ENCODE measurements at places on chromosomes 4 and X.

GRCh38 chr4:166092797-166093290, 219.8 kb downstream of the TLL1 start:
- H3K4me1 ChIP-seq = no peaks in the 10 kb centered on the region
- no peaks in the 10 kb centered on the region for H3K36me3 ChIP-seq
- H3K27me3 ChIP-seq = peaks cover 2% of the 10 kb centered on the region
- H3K27ac ChIP-seq = no peak overlapping the region
- no peak for DNase-seq

GRCh38 chr4:41280010-41280409, 23.3 kb downstream of the UCHL1 start:
- H3K4me1 ChIP-seq = no peaks in the 10 kb centered on the region
- no peak overlapping the region for H3K27ac ChIP-seq
- no peak overlapping the region for H3K4me3 ChIP-seq
- H3K27me3 ChIP-seq = peaks cover 8% of the 10 kb centered on the region
- no peak for DNase-seq
- no peaks in the 10 kb centered on the region for H3K36me3 ChIP-seq

GRCh38 chr4:53497487-53498244, 93.6 kb downstream of the LNX1 start:
- DNase-seq = no peak
- H3K27me3 ChIP-seq = peaks cover 4% of the 10 kb centered on the region
- no peaks in the 10 kb centered on the region for H3K36me3 ChIP-seq
- no peak overlapping the region for H3K27ac ChIP-seq

DNA sequence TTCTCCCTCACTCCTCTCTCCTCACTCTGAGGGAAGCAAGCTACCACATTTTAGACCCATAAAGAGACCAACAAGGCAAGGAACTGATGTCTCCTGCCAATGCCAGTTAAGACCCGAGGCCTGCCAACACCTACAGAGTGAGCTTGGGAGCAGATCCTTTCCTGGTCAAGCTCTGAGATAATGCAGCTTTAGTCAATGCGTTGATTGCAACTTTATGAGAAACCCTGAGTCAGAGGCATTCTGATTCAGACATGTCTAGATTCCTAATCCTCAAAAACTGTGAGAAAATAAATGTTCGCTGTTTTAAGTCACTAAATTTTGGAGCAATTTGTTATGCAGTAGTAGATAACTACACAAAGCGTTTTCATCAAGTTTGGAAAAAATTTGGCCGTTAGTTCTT, 115.5 kb downstream of the JADE1 start:
- no peaks in the 10 kb centered on the region for H3K27me3 ChIP-seq
- DNase-seq = no peak
- H3K4me3 ChIP-seq = no peak overlapping the region
- H3K4me1 ChIP-seq = peaks cover 8% of the 10 kb centered on the region
- H3K27ac ChIP-seq = no peak overlapping the region

DNA sequence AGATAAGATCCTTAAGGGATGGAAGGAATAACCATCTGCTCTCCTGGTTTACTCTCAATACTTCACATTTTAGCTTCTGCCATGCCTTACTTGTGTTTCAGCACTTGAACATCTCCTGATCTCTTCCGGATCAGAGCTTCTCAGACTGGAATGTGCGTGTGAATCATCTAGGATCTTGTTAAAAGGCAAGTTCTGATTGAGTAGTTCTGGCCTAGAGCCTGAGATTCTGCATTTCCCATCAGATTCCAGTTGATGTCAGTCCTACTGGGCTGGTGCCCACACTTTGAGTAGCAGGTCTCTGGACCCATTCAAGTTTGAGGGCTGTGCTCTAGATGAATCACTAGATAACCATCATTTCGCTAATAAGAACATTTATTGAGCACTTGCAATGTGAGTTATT, 20.0 kb downstream of the NDP start:
- H3K27me3 ChIP-seq = peaks cover 2% of the 10 kb centered on the region
- no peaks in the 10 kb centered on the region for H3K36me3 ChIP-seq
- no peak for DNase-seq

- no peak overlapping the region for H3K4me3 ChIP-seq
- DNase-seq = no peak
- no peaks in the 10 kb centered on the region for H3K36me3 ChIP-seq
- no peak overlapping the region for H3K27ac ChIP-seq
- no peaks in the 10 kb centered on the region for H3K27me3 ChIP-seq
Observed at GRCh38 chr4:3255611-3256186, 6.7 kb downstream of the MSANTD1 start.

DNA sequence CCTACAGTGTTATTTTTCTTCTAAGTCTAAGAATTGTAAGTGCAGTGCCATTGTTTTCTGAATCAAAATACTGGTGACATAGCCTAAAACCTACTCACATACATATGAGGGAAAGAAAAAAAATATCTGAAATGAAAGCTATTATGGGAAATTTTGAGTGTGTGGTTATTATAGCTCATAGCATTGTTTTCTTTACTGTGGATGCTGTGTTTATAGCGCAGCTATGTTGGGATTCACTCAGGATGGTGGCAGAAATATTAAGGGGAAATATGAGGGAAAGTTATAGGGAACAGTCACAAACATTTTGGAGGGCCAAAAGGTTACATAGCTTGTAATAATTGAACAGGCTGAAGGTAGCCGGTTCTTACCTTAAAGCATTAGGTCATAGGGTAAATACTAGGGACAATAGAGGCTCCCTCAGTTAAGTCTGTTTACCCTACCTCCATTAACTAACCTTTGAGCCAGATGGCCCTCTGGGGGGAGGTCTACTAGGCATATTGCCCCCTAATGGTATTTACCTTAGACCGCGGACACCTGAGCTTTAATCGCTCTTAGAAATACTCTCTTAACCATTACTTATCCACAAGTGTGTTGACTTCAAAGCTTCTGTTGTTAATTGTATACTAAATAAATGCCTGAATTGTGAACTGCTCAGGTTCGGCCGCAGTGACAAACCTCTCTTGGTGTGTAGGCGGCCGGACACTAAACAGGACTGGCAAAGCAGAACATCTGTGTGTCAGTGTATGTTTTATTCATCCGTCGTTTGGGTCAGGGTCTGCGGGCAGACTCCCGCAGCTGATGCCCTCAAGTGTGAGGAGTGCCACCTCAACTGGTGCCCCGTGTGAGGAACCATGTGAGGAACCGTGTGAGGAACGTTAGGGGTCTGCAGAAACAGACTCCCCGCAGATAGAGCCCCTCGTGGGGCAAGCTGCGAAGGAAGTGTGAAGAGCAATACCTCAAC, 21.3 kb upstream of the SULT1B1 start:
- peaks cover 2% of the 10 kb centered on the region for H3K36me3 ChIP-seq
- no peak overlapping the region for H3K27ac ChIP-seq
- H3K4me1 ChIP-seq = no peaks in the 10 kb centered on the region
- DNase-seq = no peak
- H3K4me3 ChIP-seq = no peak overlapping the region

DNA sequence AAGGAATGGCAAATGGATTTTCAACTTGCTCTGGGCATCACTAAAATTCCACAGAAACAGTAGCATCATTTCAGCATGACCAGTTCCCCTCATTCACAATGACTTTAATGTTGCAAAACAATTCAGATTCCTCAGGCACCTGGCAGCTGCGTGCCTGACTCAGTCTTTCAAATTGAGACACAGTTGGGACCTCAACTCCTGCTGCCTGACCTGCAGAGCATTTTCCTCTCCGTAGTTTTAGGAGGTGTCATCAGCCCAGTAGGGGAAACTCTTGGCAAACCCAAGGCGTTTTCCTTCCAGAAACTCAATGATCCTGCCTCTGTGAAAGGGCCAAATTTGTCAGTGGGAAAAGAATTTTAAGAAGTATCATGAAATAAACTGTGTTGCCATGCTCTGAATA, 388.9 kb downstream of the SPRY1 start:
- no peaks in the 10 kb centered on the region for H3K36me3 ChIP-seq
- peaks cover 2% of the 10 kb centered on the region for H3K27me3 ChIP-seq
- no peak overlapping the region for H3K27ac ChIP-seq
- no peak overlapping the region for H3K4me3 ChIP-seq

GRCh38 chr4:18880871-18881270, 859.3 kb upstream of the LCORL start:
- no peak for DNase-seq
- no peak overlapping the region for H3K4me3 ChIP-seq
- no peak overlapping the region for H3K27ac ChIP-seq
- no peaks in the 10 kb centered on the region for H3K27me3 ChIP-seq

Data from activated naive CD8-positive, alpha-beta T cell treated with anti-CD3 and anti-CD28 coated beads, Interleukin-2, amount 10 ng/mL, durations not matched to agents 7 days and 5 days (primary cell).